Memory B cell (primary cell): ENCODE measurements at places on chromosomes 13 and 19.
A peak's percentile ranks its signal among the peaks of the same experiment; 100 is the strongest.

DNA sequence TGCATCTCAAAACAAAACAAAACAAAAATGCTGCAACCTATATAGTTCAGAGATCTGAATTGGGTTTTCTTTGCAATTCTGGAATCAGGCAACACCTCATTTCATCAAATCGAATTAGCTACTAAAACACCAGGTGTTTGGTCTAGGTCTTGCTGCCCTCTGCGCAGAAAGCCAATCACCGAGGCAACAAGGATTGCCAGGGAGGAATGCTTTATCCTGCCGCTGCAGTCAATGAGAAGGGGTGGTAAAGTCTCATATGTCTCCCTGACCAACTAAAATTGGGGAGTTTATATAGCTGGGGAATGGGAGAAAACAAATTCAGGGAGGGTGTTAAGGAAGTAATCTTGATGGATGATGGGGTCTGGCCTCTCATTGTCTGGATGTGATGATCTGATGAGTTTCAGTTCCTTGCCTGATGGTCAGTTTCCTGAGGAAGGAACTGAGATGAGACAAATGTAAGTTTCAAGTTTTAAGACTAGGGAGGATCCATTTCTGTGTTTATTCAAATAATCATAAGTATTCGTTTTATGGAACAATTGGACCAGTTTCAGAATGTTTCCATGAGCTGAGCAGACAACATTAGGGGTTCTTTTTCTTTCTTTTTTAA, 5.0 kb upstream of the YJU2 start:
- no peak for DNase-seq

DNA sequence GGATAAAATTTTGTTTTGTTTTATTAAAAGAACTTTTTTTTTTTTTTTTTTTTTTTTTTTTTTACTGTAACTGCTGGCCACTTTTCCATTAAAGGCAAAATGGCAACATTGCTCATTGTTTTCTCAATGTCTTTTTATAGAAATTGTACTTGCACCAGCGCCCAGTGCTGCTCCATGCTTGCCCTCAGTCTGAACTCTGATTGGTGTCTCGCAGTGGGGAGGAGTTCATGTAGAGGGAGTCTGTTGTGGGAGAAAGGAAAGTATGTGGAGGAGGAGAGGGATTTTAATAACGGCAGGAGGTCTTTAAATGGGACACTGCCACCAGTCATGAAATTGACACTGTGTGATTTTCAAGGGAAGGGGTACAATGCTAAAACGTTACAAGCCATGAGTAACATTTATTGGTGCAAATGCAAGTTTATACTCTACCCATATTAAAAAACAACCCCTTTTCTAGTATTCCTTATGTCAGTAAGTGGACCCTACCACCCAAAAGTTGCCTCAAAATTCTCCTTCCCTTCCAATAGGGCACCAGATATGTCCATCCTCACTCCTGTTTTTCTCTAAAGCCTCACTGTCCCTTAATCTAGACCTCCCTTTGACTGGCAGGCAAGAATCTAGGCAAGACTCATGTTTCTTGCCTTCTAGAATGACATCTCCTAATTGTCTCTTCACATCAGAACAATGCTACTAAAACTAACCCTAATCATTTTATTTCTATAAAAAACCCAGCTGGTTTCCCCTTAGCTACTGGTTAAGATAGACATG, 3.2 kb downstream of the RASL11A start:
- no peak for DNase-seq

GRCh38 chr13:76937281-76937820, 11.0 kb upstream of the ACOD1 start:
- DNase-seq = no peak

DNA sequence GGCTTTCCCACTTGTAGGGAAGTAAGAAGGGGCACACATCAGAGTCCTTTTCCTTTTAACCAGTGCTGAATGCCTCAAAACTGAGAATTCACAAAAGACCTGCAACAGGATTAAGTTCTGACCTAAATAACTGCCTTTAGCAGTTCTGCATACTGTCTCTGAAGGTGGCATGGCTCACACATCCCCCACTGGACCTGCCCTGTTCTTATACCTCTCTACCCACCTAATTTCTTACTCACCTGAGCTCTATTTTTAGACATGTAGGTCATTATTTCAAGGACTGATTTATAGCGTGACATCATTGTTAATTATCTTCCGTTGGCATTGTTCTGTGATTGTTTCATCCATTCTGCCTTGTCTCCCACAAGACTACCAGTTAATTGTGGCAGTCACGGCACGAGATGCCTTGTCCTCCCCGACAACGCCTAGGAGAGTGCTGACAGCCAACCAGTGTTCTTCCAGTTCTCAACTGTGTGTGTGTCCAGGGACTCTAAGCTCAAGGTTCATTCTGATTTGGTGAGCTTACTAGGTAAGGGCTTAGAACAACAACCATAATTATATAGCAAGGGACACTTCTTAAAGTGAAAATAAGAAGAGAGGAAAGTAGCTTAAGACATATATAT, 27.1 kb upstream of the UBL3 start:
- no peak for DNase-seq

GRCh38 chr19:570937-571565, 1.3 kb upstream of the BSG start:
- no peak for DNase-seq

DNA sequence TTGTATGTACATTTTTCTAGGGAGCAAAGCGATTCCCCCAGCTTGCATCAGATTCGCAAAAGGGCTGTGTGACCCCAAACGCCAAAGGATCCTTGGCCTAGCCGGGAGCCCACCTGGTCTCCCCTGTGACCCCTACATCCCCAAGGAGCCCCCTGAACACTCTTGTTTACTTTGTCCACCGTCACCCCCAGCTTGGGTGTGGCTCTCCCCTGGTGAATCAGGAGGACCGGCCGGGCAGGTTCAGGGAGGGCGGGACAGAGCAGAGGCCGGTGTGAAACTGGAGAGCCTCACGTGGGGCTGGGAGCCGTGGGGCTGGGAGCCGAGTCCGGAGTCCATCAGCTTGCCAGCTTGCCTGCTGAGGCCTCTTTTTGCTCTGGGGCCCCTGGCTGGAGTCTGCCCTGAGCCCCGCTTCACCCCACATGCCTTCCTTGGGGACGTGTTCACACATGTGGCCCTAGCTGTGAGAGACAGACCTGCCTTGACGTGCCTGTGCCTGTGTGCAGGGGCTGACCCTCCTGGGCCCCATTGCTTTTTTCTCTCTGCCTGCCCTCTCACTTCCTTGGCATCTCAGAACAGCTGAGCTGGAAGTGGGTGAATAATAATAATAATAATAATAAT, 2.0 kb downstream of the ITPKC start:
- DNase-seq = peak; percentile 22

DNA sequence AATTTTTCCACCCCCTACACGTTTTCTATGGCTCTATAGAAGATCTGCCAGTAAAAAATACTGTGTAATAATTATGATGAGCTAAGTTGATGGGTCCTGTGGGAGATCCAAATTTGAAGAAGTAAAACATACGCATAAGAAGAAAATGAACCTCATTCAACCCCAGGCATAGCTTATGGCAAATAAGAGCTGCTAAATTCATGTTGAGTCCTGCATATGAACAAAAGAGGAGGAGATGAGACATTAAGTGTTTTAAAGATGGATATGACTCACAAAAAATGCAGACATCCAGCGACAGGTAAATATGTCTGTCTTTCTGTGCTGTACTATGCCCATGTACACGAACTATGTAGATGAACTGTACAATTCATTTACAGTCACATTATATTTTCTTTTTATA, 101.9 kb downstream of the LIG4 start:
- no peak for DNase-seq

DNA sequence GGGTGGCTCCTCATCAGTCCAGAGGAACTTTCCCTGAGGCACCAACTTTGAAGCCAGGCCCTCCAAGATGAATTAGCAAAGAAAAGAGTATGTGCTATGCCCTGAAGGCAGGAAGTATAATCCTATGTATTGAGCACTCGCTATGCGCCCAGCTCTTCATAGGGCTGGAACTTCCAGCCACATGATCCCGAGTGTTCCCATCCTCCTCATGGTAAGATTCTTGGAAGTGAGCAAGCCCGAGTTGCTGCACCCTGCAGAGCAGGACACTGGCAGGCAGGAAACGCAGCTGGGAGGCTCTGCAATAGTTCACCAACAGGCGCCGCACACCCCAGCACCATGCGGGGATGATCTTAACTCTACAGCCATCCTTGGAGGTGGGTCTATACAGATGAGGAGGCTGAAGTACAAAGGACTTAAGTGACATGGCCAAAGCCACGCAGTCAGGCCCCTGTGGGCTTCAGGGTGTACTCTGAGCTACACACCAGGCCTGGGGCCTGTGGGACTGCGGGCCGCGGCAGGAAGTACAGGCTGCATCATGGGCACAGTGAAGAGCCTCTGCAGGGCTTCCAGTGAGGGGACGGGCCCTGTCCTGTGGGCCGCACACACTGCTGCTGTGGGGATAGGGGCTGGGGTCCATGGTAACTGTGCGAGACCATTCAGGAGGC, 25.1 kb downstream of the C19orf47 start:
- DNase-seq = no peak

GRCh38 chr19:14433554-14434501, 722 bp downstream of the PKN1 start:
- DNase-seq = peak; percentile 42

- no peak for DNase-seq
These were observed 3.5 kb upstream of the C19orf85 start for GRCh38 chr19:55468054-55468393.

DNA sequence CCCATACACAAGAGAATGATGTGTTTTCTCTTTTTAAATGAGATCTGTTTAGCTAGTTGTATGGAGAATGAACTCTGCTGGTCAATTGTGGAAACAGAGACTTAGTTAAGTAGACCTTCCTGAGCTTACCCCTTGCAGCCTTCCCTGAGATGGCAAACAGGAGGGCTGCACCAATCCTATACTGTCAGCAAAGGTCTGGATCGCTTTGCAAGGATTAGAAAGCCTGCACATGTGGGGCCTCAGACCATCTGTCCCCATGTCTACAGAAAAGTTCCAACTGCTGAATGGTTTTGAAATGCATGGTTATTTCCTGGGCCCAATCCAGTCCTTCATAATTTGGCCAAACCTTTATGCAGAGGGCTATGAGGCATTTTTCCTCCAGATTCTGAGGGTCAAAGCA, 183.9 kb upstream of the SLC10A2 start:
- no peak for DNase-seq

GRCh38 chr19:10681658-10682057, 19.6 kb upstream of the QTRT1 start:
- DNase-seq = no peak

DNA sequence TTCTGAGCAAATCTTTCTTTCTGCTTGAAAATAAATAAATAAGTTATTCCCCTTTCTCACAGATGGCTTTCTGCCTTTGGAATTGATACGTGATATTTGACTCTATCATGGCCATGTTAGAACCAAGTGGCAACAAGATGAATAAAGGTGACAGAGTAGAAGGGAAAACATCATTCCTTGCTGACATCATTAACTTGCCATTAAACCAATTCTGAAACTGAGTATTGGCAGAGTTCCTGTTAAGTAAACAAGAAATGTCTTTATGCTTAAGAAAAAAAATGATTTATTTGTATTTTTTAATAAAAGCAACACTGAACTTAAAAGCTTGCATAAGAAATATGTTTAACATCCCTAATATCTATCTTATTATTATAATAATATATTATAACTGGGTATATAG, 828.1 kb downstream of the PCDH9 start:
- no peak for DNase-seq

- peak; percentile 74 for DNase-seq
These were observed 607 bp upstream of the ZNF566 start for GRCh38 chr19:36489920-36490415.

GRCh38 chr13:99953138-99953755, 18.3 kb downstream of the ZIC5 start:
- no peak for DNase-seq

DNA sequence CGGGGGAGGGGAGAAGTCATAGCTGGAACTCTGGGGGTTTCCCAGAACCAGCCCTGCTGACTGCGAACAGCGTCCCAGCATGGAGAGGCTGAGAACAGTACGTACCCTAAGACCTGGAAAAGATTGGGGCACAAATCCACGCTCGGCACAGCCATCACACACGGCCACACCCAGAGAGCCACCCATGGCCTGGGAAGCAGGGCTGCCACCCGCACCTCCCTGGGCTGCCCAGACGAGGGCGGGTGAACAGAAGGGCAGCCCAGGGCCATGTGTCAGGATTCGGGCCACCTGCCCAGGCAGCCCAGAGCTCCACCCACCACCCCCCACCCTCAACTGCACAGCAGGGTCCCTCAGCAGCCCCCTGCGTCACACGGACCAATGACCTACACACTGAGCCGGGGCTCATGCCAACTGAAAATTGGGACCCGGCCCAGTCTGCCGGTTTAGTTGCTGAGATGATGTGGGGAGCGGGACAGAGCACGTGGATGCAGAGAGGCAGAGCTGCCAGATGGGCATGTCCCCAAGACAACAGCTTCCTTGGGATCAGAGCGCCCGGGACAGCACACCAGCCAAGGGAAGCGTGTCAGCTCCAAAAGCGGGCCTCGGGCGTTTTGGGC, 8.5 kb downstream of the UBXN6 start:
- no peak for DNase-seq

- peak; percentile 79 for DNase-seq
These were observed 2.2 kb downstream of the CXCL17 start for GRCh38 chr19:42440357-42441048.
